Activated T-helper 1 cell treated with Interleukin-2 at 50 U/mL for 16 hours (primary cell): ENCODE measurements at places on chromosomes 7 and 10.
A peak's percentile ranks its signal among the peaks of the same experiment; 100 is the strongest.

- peak; percentile 44 for DNase-seq
Measured at GRCh38 chr7:3065724-3066143, 22.1 kb upstream of the CARD11 start.

- DNase-seq = no peak
Measured at GRCh38 chr10:95964756-95965155, 57.0 kb downstream of the CC2D2B start.

GRCh38 chr7:112213735-112214134, 7.2 kb downstream of the ZNF277 start:
- DNase-seq = no peak

GRCh38 chr7:11923376-11923930, 91.5 kb upstream of the THSD7A start:
- no peak for DNase-seq

DNA sequence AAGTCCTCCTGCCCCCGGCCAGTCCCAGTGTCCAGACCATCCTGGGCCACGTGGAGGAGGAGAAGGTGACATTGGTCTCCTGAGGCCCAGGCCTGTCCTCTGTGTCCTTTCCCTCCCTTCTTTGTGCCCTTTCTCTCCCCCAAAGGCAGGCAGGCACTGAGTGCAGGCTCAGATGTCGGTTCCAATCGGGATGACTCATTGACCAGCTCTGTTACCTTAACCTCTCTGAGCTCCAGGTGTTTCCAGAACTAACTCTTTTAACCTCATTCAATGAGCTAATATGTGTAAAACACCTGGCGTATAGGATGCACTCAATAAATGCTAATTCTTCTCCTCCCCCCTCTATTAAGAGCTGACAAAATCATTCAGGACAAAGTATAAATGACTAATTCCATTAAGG, 25.7 kb downstream of the MACROH2A2 start:
- no peak for DNase-seq

DNA sequence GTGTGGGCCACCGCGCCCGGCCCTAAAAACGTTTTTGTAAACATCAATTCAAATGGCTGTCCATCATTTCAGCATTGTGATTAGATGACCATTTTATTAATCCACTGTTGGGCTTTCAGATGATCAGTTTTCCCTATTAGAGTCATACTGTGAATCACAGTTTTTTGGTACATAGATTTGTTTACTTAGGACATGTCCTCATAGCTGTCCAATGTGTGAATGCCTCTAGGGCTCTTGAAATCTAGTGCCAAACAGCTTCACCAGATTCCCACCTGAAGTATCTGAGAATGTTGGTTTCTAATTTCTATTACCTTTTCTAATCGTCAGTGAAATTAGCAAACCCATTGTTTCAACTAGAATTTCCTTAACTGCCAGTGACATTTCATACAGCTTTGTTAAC, 66.8 kb downstream of the UPF2 start:
- no peak for DNase-seq

GRCh38 chr7:111232249-111233084, 141.5 kb downstream of the LRRN3 start:
- DNase-seq = no peak

GRCh38 chr7:141697211-141697871, 4.6 kb downstream of the DENND11 start:
- DNase-seq = no peak

GRCh38 chr7:1847260-1848001, 177.4 kb downstream of the ELFN1 start:
- DNase-seq = no peak

DNA sequence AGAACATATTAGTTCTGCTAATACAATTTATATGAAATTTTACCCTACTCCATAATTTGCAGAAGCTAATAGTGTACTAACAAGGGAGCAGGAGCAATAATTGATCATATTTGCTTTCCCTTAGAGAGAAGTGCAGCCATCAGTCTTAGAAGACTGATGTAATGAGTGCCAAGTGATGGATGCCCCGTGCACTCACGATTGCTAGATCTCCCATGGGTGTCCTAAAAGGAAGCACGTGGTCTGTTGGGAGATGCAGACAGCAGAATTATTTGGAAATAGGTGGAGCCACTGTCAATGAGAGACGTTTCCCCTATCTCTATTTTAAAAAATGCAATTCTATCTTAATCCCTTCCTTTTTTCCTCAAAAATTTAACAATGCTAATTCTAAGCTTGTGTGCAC, 772.2 kb upstream of the C7orf33 start:
- no peak for DNase-seq

- DNase-seq = no peak
Measured at GRCh38 chr10:61918989-61919388, 17.5 kb downstream of the ARID5B start.

DNA sequence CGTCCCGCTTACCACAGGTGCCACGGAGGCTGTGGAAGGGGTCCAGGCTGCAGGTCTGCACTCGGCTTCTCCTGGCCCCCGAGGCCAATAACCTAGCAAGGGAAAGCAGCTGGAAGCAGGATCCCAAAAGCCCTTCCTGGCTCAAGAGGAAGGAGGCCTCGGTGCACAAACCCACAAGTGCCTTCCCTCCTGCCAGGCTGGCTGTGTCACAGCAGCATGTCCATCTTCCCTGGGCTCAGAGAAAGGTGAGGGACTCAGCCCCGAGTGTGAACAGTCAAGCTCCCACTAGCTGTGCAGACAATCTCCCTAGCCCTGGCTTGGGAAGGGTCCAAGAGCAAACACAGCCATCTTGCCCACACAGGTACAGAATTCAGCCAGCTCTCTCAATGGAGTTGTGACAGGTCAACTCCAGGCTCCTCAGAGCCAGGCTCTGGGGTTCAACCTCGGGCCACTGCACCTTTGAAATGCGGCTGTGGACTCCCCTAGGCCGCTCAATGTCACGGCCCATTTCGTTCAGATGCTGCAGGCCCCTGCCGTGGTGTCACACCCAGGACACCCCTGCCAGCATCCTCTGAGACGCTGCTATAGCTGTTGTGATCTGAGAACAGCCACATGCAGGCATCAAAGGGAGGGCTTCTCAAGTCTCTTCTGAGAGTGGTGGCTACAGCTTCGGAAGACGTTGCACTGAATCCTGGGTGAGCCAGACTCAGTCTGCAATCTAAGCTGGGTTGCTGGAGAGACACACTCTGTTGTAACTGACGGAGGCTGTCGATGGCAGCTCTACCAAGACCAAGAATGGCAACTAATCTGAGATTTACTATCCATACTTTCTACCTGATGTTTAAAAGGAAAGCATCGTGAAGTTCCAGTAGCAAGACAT, 137.9 kb downstream of the DIP2C start:
- DNase-seq = no peak

- no peak for DNase-seq
Measured at GRCh38 chr10:78960316-78960800, 108.4 kb upstream of the ZMIZ1 start.

- DNase-seq = no peak
Measured at GRCh38 chr10:86848747-86849146, 92.3 kb downstream of the BMPR1A start.

- DNase-seq = no peak
Measured at GRCh38 chr7:42832667-42833066, 79.2 kb downstream of the C7orf25 start.

DNA sequence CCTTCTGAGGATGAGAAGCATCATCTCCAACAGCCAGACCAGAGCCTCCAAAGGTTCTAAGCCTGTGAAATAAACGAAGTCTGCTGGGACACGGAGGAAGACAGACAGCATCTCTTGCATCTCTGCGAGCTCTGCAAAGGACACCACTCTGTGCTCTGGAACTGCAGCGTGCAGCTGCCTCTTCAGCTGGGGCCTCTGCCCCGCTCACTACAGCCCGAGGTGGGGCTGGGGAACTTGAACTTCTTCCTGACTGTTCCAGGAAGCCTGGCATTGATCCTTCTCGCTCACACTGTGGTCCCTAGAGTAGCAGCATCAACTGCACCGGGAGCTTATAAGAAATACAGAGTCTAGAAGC, 163.3 kb downstream of the USP6NL start:
- DNase-seq = no peak

DNA sequence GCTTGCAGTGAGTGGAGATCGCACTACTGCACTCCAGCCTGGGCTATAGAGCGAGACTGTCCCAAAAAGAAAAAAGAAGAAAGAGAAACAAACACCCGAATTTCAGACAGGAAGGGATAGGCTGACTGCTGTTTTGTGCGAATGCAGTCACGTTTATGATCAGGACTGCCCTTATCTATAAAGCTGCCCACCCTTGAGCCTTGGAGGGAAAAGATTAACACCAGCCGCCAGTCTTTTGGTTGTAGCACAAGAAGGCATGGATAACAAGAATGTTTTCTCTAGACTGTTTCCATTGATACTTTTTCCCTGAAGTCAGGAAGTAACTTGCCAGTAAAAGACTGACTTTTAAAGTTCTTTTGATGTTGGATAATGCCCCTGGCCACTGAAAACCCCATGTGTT, 314.0 kb downstream of the BICC1 start:
- DNase-seq = no peak

DNA sequence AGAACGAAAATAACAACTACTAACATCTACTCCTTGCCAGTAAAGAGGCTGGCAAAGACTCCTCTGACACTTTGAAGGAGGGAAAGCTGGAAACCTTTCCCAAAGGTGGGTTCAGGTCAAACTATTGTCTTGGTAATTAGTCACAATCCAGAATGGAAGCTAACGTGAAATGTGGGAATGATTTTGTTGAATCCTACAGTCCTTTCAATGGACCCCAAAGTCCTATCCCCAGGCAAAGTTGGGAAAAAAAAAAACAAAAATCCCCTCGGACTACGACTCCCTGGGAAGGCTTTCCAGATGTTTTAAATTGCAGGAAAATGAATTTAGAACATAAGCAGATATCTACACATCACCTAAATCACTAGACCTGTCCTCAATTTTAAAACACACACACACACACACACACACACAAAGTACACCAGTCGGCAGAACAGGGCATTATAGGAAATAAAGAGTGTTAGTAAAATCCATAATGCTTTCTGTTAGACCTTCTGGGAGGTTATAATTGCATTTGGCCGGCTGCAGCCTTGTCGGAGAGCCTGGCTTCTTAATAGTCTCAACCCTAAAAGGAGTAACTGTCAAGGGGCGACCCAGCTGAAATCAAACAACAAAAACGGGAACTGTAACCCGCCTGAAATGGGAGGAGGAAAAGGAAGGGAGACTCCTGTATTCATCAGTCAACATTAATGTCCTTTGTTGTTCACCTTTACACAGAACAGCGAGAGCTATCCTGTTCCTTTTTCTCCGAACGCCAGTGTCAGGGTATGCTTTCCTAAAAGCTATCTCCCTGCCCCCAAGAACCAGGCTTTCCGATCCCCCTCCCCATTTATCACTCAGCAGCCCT, 1.5 kb downstream of the DOCK4 start:
- DNase-seq = no peak

DNA sequence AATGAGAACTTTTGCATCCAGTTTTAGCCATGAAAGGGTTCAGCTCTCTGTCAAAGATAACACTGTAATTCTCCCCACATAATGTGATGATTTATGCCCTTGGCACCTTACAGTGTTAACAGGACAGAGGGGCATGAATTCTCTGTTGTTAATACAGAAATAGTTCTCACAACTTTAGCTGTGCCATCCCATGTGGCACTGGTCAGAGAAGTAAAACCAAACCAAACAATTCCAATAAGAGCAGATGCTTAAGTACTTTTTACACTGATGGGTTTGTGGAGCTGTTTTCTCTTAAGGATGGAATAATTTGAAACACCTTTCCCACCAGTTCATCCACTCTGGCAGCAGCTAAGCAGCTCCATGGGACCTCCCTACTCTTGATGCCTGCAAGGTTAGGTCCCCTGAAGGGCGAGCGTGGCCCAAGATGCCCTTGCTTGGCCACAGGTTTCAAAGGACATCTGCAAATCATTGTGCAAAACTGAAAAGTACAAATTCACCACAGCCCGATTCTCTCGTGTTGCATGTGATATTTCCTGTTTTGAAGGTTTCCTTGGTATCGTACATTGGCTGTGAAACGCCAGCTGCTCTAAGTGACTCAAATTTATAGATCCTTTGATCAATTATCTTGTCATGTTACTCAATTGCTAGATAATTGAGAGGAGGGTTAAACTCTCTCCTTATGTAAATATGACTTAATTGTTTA, 82.5 kb upstream of the CREB5 start:
- no peak for DNase-seq

DNA sequence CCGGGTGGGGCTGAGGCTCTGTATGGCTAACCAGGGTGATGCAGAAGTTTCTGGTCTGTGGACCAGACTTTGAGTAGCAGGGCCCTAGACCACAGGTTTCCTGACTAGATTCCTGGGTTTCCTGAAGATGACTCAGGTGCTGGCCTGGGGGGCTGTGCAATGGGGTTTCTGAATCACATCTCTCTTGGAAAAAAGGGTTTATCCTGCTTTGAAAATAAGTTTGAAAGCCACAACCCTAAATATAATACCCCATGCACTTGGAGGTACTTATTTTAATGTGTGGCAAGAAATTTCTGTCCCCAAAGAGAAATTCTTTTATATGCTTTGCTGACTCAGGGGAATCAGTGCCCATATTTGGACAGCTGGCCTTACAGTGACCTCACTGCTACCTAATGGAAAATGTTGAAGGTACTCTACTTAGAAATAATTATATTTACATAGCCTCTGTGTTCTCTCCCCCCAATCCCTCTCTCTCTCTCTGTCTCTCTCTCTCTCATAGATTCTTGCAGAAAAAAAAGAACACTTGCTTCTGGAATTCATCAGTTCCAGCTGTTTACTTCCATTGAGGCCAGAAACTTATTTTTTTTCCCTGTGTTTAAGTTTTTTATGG, 184.4 kb upstream of the LYZL2 start:
- DNase-seq = no peak

- DNase-seq = no peak
Measured at GRCh38 chr10:121002586-121003205, 151.5 kb downstream of the WDR11 start.

DNA sequence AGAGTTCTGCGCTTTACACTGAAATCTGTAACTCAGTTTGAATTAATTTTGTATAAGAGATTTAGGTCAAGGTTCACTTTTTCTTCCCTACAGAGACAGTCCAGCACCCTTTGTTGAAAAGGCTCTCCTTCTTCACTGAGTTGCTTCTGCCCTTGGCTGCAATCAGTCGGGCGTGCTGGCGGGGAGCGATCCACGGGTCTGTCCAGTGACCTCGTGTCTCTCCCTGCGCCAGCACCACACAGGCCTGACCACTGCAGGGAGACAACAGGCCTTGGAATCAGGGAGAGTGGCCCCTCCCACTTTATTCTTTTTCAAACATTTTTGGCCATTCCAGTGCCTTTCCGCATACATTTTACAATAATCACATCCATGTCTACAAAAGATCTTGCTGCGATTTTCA, 66.9 kb downstream of the AMZ1 start:
- DNase-seq = no peak

GRCh38 chr10:61125560-61126170, 181.7 kb upstream of the RHOBTB1 start:
- DNase-seq = no peak

DNA sequence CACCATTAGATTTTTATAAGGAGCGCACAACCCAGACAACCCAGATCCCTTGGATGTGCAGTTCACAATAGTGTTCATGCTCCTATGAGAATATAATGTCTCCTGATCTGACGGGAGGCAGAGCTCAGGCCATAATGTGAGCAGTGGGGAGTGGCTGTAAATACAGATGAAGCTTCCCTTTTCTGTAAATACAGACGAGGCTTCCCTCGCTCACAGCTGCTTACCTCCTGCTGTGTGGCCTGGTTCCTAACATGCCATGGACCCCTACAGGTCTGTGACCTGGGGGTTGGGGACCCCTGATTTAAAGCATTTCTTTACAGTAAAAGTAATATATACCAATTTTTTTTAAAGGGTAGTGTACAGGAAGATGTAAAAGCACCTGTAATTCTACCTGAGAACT, 33.2 kb downstream of the HELLS start:
- DNase-seq = no peak
